ENCODE measurements at places on chromosomes 5 and 9.

GRCh38 chr9:92196909-92197308 lies 81.7 kb upstream of the SPTLC1 start:
- no peak for DNase-seq

DNA sequence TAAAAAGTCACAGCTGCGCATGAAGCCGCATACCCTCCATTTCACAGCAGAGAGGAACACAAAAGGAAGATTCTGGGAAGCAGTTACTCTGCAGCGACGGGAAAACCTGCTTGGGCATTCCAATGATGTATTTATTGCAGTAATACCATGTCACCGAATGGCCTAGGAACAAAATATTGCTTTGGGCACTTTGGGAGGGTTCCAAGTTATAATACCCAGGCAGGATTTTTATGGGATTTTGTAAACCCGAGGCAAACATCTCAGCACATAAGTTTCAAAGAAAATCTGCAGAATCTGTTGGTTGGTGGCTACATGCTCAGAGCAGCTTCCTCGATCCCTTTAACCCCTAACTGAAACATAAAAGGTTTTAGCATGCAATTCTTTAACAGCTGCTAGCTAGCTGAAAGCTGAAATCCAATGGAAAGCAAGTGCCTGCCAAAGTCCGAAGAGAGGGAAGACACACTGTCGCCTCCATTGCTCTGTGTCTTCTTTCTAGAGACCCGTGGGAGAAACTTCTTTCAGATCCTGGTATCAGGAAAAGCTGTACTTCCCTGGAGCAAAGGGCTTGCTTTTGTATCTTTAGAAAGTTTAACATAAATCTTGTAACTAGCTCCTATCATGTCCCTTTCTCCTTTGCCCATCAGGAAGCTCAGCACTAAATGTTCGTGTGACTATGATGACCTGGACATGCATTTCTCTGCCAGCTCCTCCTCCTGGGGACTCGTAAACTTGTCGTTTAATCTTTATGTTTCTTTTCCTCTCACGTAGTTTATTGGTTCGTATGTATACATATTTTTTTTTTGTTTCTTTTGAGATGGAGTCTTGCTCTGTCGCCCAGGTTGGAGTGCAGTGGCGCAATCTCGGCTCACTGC lies 195.0 kb downstream of the MAPKAP1 start:
- DNase-seq = no peak

DNA sequence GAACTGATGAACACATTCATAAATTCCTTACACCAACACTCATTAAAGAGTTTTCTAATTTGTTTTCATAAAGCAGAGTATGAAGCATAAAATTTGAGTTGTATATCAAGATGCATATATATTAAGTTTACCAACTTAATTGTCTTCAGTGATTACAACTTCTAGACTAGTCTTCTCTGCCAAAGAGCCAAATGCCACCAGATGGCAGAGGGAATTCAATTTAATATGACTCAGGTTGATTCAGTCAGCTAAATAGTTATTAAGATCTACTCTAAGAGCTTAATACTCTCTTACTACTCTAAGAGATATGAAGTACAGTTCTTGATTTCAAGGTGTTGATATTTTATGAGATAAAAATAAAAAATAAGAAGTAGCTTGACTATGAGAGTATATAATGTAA lies 53.4 kb downstream of the CDH10 start:
- DNase-seq = no peak

DNA sequence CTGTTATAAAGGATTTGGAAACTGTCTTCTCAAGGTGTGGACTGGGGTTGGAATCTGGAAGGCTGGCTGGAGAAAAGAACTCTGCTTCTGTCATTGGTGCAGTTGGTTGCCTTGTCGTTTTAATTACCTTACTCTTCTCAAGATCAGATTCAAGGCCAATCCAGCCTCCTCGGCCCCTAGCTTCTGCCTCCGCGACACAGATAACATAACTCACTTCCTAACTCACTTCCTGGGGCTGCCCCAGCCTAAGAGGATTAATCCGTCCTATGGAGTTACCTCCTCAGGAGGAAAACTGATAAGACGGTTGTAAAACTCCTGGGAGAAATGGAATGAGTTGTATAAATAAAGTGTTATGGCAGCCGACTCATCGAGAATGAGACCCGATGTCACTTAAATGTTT lies 389.1 kb upstream of the WWC1 start:
- no peak for DNase-seq

- no peak for DNase-seq
Measured at GRCh38 chr5:131245312-131245711, 18.5 kb upstream of the CDC42SE2 start.

DNA sequence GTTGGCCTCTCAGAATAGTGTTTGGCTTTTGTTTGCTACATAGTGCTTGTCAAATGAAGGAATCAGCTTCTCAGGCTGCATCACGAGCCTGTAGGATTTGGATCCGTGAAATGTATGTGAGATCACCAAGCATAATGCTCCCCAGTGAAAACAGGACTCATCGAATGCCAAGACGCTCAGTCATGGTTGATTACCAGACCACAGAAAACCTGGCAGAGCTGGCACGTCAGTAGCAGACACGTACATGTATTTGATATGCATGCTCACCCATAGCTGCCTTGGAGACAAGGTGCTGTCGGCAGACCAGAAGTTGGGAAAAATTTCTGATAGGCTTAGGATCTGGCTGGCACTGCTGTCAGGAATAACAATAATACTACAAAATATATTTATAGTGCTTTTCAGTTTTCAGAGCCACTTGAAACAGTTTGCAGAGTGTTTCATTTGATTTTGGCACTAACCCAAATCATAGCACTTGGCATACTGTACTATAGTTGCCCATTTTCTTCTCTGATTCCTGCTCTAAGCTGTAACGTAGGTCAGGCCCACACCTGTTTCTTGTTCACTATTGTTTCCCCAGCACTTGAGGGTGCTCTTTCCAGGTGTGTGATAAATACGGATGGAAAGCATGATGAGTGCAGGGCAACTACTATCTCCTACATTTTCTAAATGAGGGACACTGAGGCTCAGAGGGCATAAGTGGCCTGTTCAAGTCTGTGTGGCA lies 226.1 kb downstream of the NR3C1 start:
- no peak for DNase-seq

DNA sequence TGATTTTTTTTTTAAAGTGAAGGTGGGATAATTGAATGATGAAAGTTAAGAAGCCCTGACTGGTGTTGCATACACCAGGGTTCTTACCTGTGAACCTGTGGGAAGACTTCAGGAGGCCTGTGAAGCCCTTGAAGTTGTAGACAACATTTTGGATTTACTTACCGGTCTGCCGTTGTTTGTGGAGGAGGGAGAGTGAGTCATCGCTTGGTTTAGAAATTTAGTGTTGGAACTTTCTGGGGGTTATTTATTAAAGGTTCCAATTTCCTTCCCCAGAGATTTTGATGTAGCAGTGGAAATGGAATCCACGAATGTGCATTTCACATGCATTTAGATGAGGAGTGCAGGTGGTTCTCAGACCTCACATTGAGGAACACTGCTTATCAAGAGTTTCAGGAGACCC lies 49.6 kb downstream of the ARHGAP26 start:
- no peak for DNase-seq

- no peak for DNase-seq
Measured at GRCh38 chr9:18896531-18897179, 136.4 kb downstream of the SAXO1 start.

DNA sequence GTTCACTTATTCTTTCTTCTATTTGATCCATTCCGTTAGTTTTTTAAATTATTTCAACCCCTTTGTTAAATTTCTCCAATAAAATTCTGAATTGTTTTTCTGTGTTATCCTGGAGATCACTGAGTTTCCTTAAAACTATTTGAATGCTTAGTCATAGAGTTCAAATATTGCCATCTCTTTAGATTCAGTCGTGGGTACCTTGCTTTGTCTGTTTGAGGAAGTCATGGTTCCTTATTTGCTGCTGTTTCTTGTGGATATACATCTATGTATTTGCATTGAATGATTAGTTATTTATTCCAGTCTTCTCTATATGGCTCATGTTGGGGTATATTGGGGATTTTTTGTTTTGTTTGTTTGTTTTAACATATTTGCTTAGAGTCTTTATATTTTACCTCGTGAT lies 80.6 kb downstream of the HINT1 start:
- no peak for DNase-seq

DNA sequence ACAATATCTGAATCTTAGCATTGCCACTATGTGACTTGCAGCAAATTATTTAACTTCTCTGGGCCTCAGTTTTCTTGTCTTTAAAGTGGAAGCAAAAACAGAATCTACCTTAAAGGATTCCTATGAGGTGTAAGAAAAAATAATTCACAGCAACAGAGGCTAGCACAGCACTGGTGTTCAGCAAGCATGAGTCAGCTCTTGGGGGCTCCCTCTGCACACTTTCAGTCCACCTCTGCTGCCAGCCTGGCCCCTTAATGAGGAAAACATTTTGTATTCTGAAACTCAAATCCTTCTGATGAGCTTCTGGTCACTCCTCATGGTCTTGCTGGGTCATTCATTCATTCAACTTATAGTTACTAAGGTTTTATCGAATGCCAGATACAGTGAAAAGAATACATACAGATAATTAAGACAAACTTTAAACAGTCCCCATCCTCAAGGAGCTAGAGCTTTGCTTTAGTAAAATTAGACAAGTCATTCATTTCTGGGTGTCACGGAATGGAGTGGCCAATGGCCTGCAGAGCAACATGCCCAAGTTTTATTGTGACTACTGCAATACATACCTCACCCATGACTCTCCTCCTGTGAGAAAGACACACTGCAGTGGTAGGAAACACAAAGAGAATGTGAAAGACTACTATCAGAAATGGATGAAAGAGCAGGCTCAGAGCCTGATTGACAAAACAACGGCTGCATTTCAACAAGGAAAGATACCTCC lies 26.8 kb upstream of the IQGAP2 start:
- DNase-seq = no peak

- DNase-seq = no peak
Measured at GRCh38 chr5:8813180-8813579, 732.7 kb downstream of the SEMA5A start.

DNA sequence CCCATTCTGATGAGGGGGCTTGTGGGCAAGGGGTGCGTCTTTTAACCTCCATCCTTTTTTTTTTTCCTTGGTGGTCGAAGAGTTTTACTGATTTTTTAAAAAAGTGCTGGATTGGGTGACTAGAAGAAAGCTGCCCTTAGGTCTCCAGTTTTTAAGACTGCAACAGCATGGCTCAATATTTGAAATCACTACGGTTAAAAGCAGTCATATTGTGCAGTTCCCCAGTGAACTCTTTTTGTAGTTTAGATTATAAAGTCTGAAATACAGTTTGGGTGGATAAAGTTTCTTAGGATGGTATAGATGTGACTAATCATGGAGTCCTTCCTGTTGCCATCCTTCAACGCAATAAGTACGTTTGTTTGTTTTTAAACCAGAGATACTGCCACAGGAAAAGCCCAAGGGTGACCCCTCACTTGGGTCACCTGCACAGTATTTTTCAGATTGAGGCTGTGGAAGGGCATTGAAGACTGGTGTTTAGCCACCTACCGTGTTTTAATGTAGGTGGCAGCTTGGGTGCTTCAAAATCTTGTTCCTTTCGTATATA lies 520 bp upstream of the DHFR start:
- peak; percentile 5 for DNase-seq

DNA sequence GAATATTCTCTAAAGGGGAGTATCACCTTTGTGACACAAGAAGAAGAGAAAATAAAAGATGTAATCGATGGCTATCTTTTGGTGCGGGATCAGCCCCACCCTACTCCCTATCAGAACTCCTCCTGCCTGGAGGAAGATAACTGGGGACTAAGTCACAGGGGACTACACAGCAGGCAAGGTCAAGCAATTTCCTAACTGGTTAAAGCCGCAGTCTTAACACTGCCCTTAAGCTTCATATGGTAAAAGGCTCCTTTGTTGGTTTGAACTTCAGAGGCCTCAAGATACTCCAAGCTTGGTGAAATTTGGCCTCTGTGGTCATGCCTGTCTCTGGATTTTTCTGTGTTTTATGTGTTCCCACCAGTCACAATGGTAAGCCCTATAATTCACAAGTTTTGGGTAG lies 1.3 kb upstream of the SHISAL2B start:
- no peak for DNase-seq

DNA sequence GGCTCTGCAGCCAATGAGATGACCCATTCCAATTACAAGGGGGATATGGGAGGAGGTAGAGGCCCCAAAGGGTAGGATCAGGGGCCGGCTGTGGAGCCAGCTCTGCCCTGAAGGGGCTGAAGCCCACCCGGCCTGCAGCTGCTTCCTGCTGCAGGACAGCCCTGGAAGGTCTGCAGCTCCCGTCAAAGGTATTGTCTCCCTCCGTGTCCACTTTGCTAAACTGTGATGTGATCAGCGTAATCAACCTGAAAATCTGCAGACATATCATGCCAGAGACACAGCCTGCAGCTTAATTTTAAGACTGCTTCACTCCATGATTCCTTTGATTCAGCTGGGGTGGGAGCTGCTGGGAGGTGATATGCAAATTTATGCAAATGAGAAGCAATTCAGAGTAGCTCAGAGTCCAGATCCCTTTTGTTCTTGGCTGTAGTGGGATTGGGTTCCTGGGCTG lies 90.7 kb downstream of the GADD45G start:
- no peak for DNase-seq

DNA sequence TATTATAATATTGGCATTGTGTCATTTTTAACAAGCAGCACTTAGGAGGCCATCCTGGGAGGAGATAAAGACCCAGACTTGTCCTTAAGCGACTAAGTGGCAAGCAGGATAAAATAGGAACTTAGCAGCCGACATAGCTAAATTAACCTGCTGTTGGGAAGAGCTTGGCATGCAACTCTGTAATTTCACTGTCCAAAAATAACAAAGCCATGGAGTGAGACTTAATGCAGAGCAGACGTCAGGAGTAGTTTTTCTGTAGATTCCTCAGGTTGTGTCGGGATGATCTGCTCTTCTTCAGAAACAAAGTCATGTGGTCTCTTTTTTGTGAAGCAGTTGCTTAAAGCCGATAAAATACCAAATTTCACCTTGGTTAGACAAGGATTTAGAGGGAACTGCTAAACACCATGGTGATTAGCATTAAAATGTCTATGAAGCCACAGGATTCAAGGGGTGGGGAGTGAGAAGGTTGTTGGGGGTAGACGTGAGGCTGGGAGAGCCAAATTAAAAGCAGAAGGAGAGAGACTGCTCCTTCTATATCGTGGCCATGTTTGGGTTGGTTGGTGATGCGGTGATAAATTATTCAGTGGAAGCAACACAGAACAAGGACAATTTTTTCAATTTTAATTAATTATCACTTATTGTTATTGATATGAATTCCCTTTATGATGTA lies 303.0 kb downstream of the CSNK1G3 start:
- no peak for DNase-seq

- no peak for DNase-seq
Measured at GRCh38 chr9:111039231-111039906, 1.1 kb upstream of the LPAR1 start.

GRCh38 chr5:103034662-103035392 lies 85.1 kb downstream of the GIN1 start:
- no peak for DNase-seq
